ENCODE measurements at places on chromosomes 5 and 9.
A peak's percentile ranks its signal among the peaks of the same experiment; 100 is the strongest.

GRCh38 chr5:24615159-24615558, 29.6 kb downstream of the CDH10 start:
- no peak for DNase-seq

GRCh38 chr5:145682197-145682899, 152.8 kb downstream of the PRELID2 start:
- no peak for DNase-seq

- DNase-seq: no peak
Measured at GRCh38 chr9:85155352-85155751, 485.8 kb downstream of the NTRK2 start.

DNA sequence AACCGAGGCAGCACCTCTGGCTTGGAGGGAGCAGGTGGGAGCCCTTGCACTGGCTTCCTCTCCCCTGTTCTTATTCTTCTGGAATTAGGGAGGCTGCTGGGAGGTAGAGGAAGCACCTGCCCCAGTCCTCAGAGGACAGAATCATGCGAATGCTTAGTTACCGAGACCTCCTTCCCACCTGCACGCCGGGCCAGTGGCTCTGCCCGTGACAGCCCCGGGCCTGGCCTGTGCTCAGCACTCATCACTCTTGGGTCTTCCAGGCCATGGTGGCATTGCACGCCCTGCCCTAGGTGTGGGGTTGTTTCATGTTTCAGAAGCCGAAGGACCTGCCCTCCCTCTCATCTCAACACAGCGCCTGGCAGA, 45.3 kb upstream of the NKD2 start:
- no peak for DNase-seq

DNA sequence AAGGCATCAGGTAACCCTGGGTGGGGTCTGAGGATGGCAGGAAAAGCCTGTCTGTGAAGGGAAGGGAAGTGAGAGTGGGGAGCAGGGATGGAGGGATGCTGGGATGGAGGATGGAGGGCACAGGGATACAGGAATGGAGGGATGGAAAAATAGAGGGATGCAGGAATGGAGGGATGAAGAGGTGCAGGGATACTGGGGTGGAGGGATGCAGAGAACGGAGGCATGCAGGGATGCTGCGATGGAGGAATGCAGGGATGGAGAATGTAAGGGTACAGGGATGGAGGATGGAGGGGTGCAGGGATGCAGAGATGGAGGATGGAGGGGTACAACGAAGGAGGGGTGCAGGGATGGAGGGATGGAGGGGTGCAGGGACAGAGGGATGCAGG, 9.1 kb downstream of the PTGES2 start:
- DNase-seq: no peak

DNA sequence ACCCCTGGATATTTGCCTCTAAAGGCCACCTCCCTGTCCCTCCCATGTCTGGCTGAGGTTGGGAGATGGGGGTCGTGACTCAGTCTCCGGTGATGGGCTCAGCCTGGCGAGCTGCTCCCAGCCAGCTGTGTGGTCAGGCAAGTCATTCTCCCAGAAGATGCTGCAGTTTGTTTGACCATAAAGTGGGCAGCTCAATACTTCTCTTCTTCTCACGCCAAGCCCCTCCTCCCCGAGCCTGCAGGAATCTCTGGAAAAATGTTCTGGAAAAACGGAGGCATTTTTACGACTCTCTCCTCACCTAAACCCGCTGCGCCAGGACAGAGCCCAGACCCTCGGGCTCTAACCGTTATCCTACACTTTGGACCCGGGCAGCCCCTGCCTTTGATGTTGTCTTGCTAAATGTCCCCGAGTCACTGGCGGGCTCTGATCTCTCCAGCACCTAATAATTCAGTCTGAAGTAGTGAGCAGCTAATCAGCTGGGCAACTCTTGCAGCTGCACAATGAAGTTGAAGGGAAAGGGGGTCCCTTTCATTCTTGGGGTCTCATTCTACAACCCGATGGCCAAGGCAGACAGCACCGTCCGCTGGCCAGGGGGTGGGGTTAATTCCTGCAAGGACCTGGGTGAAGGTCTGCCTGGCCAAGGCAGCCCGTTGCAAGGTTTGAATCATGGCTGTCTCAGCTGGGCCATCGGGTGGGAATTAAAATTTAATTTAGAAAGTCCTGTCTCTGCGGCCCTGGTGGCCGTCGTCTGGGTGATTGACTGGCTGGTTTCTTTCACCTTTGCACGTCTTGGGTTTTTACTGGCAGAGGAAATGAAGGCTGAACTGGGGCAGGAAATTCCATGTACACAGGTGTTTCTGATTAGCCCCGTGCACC, 12.3 kb downstream of the DCANP1 start:
- DNase-seq: no peak

DNA sequence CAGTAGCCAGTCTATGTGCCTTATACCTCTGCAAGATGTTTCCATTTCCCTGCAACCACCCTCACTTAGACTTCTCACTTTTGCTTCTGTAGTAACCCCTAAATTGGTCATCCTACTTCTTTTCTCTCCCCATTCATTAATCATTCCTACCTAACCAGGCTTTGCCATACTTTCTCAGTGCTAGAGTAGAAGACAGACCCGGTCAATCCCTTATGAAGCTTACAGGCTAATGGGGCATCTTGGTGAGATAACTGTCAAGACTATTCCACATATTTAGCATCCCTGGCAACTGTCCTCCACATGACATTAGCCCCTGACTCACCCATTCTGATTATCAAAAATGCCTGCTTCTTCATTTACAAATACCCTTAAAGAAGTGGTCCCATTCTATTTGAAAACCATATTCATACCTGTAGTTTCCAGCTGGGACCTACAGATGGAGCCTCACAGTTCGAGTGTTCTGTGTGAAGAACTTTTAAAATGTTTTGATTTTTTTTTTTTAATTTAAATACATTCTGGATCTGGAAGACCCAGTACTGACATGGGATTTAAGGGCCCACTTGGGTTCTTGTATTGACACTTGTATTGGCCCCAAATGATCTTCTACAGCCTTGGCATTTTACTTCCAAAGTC, 21.0 kb downstream of the F2RL2 start:
- no peak for DNase-seq

- DNase-seq: no peak
Measured at GRCh38 chr5:31280210-31280609, 86.7 kb downstream of the CDH6 start.

- DNase-seq: no peak
Measured at GRCh38 chr5:172858990-172859811, 25.1 kb downstream of the ERGIC1 start.

- DNase-seq: no peak
Measured at GRCh38 chr5:1725641-1726468, 73.8 kb downstream of the MRPL36 start.

- DNase-seq: no peak
Measured at GRCh38 chr5:17147617-17148016, 69.8 kb upstream of the BASP1 start.

- no peak for DNase-seq
Measured at GRCh38 chr9:18675973-18676372, 202.0 kb downstream of the ADAMTSL1 start.

- no peak for DNase-seq
Measured at GRCh38 chr5:127070243-127070642, 3.1 kb downstream of the C5orf63 start.

GRCh38 chr5:151237685-151238084, 13.8 kb upstream of the CCDC69 start:
- no peak for DNase-seq

DNA sequence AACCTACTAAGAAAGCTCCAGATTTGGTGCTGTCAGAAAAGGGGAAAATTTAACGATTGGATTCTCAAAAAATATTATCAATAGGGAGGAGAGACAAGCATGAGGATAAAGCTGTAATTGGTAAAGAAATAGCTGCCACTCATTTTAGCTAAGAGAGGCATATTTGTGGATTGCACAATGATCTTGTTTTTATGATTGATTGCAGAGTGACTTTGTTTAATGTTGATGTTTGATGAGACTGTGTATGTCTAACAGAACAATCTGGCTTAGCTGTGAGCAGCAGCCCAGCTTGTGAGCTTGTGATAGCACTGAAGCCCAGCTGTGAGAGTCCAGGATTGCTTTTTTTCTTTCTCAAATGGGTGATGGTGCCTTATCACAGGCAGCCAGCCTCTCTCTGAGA, 56.4 kb downstream of the ZNF883 start:
- no peak for DNase-seq

GRCh38 chr9:128190516-128191405, 611 bp downstream of the CIZ1 start:
- DNase-seq: no peak

DNA sequence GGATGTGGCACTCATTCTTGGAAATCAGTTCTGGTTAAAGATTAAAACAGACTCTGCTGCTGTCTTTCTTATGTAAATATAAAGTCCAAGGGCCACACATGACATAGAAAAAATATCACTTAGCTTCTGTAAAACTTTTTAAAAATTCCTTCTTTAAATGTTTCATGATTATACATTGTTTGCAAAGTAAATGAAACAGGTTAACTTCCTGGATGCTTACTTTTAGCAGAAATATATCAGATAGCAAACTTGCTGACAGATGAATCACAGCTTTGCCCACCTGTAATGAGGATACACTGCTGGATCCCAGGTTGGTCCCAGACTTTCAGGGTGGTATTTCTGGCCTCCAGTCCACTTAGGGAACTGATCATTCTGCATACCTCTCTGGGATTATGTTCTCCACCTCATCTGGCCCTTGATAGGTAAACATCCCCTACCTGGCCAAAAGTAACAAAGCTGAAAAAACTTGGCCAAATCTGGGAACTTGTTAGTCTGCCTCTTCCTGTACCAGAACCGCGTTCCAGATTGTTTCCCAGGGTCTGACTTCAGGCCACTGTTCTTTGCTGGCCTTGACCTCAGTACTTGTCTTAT, 340.5 kb downstream of the ADGRV1 start:
- DNase-seq: no peak

GRCh38 chr9:16321461-16322119, 548.9 kb downstream of the BNC2 start:
- no peak for DNase-seq

DNA sequence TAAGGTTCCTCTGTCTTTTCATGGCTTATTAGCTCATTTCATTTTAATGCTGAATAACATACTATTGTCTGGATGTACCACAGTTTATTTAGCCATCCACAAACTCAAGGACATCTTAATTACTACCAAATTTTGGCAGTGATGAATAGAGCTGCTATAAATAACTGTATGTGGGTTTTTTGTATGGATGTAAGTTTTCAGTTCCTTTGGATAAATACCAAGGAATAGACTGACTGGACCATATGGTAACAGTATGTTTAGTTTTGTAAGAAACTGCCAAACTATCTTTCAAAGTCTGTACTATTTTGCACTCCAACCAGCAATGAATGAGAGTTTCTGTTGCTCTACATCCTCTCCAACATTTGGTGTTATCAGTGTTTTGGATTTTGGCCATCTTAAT, 38.7 kb downstream of the SCAMP1 start:
- DNase-seq: no peak

DNA sequence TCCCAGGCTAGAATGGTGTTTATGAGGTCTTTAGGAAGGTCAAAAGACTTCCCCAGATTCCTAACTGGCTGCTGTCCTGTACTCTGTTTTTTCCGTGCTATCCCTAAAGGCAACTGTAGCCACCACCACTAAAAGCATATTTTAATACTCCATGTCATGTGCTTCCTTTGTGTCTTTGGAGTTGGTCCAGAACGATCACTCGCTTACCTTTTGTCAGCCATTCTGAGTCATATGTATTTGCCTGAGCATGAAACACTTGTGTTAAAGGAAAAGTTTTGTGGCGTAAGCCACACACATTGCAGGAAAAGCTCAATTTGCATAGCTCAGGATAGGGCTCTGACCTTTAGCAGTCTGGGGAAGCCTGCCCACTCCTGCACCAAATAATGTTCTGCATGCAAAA, 299.6 kb downstream of the NTRK2 start:
- no peak for DNase-seq

GRCh38 chr5:15320871-15321270, 179.1 kb upstream of the FBXL7 start:
- no peak for DNase-seq

DNA sequence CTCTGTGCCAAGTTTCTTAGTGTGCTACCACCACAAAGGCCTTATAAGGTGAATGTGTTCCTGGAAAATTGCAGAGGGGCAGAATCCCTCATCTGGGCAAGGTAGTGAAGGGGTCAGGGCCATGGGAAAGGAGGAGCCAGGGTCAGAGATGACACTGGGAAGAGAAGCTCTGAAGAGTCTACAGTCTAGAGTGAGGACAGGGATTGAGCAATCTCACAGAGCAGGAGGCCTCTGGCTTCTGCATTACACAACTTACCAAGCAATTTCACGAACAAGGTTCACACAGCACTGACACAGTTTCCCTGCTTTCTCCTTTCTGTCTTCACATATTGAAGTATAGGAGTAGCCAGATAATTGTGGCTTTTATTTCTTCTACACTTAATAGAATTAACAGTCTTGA, 24.5 kb upstream of the IDNK start:
- DNase-seq: no peak

- no peak for DNase-seq
Measured at GRCh38 chr9:121711281-121711680, 59.8 kb downstream of the DAB2IP start.

DNA sequence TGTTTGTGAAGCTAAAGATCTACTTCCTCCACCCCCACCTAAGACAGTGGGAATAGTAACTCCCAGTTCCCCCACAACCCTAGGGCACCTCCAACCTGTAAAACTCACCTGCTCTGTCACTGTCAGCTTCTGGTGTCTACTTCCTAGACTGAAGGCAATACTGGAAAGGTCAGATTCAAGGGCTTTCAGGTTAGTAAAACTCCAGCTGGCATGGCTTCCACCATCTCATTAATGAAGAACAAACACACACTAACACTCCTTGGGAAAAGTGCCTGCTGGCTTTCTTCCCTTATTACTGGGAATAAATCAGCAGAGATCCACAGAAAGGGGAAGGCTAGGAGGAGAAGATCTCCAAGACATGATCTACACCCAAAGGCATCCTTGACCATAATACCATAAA, 109.9 kb downstream of the TMEM174 start:
- no peak for DNase-seq

GRCh38 chr9:105193560-105193959, 50.9 kb upstream of the SLC44A1 start:
- no peak for DNase-seq

DNA sequence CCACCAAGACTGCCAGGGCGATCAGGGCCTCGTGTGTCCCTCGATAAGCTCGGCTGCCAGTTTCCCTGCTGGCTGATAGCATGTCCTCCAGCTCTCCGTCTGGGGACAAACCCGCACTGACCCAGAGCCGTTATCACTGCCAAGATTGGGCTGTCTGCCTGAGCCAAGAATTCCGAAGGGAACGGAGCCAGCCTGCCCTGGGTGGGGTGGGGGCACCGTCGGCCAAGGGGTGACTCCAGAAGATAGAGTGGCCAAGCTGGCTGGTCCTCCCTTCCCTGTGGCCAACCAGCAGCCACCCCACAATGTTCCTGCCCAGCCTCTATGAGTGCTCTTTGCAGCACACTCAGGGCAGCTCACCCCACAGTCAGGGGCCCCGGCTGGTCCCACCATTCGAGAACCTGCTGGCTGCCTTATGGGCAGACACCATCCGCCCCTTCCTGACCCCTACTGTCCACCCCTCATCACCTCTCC, 29.4 kb downstream of the HRH2 start:
- no peak for DNase-seq

- DNase-seq: no peak
Measured at GRCh38 chr5:178069909-178070308, 43.4 kb upstream of the N4BP3 start.

- DNase-seq: peak; percentile 50
Measured at GRCh38 chr5:178106556-178107239, 6.6 kb upstream of the N4BP3 start.

- no peak for DNase-seq
Measured at GRCh38 chr5:112772124-112772523, 34.4 kb downstream of the APC start.

Data from GM13977 (cell line).